ENCODE measurements at places on chromosomes 2 and 18.

DNA sequence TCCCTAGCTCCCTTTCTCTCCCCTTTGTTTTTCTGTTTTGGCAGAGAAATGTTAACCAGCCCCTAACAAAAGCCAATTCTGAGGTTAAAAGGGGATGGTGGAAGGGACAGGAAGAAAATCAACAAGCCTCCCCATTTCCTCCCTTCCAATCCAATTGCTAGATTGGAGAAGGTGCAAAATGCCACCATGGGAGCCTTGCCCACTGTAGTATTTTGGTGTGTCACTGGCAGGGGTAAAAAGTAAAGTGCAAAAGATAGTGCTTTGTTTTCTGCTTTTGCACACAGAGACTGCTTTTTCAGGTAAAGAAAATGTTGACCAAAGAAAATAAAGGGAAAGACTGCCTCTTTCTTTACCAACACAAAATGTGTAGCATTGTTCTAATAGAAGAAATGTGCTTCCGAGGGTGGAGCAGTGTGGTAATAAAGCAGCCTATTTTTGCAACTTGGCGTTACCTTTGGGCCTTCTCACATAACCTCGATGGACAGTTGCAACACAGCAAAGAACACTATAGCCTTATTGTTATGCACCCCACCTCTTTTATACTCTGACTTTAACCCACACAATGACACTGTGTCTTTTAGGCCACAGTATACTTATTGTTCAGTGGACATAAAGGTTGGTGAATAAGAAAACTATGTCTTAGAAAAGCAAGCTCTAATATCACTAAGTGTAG lies 861.8 kb downstream of the BCL11A start:
- DNase-seq: no peak

GRCh38 chr2:33511141-33511540 lies 34.7 kb downstream of the RASGRP3 start:
- DNase-seq: no peak

DNA sequence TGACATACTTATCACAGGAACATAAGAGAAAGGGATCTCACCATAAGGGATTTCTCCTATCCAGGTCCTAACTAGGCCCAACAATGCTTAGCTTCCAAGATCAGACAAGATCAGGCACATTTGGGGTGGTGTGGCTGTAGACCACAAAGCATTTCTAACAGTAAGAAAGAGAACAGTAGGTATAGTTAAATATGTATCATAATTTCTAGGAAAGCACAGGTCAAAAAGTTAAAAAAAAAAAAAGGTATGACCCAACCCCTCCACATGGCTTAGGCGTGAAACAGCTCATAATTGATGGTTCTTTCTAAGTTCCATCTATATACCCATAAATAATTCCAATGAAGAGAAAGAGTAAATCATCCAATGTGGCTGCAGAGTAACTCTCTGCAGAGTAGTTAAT lies 6.9 kb downstream of the PRKD3 start:
- no peak for DNase-seq

DNA sequence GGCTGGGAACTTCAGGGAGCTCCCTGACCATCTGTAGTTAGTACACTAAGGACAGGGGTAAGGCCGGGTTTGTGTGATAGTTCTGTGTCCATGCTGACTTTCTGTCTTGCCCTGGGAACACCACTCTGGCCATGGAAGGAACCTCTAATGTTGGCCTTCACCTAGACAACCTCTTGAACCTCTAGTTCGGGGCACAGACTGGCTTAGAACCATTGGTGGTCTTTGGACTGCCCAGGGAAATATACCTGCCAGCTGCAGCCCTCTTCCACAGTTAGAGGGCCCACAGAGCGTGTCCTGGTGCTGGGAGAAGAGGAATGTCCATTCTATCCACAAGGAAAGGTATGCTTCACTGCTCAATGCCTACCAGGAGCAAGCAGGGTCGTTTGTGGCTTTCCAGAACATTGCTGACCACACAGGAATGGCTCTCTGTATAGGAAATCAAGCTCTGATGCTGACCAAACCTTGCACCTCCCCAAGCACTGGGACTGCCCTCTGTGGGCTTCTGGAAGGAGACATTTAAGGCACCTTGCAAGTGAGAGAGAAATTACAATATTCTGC lies 318.8 kb upstream of the EPAS1 start:
- DNase-seq: no peak

DNA sequence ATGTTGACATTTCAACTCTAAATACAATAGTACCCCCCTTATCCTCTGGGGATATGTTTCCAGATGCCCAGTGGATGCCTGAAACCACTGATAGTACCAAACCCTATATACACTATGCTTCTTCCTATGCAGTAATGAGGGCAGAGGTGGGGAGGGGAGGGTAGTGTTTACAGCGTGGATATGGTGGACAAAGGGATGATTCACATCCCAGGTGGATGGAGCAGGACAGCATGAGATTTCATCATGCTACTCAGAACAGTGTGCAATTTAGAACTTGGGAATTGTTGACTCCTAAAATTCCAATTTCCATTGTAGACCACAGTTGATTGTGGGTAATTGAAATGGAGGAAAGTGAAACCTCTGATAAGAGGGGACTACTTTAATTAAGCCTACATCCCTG lies 75.4 kb downstream of the TSN start:
- DNase-seq: peak; percentile 47

- DNase-seq: no peak
Measured at GRCh38 chr2:233100192-233100998, 40.3 kb downstream of the INPP5D start.

- DNase-seq: peak; percentile 56
Measured at GRCh38 chr2:109513749-109514588, 99.8 kb downstream of the SEPTIN10 start.

GRCh38 chr2:10469955-10470608 lies 22.0 kb upstream of the ODC1 start:
- no peak for DNase-seq

GRCh38 chr2:12044857-12045256 lies 298.4 kb downstream of the LPIN1 start:
- no peak for DNase-seq

- DNase-seq: no peak
Measured at GRCh38 chr2:70793450-70793849, 3.0 kb upstream of the FIGLA start.

- DNase-seq: peak; percentile 3
Measured at GRCh38 chr2:30234180-30234971, 3.0 kb downstream of the LBH start.

GRCh38 chr2:229868794-229869193 lies 53.0 kb downstream of the TRIP12 start:
- DNase-seq: no peak

GRCh38 chr2:180219491-180219890 lies 212.4 kb upstream of the CWC22 start:
- DNase-seq: no peak

GRCh38 chr18:75290737-75291358 lies 80.3 kb downstream of the TSHZ1 start:
- DNase-seq: peak; percentile 41

DNA sequence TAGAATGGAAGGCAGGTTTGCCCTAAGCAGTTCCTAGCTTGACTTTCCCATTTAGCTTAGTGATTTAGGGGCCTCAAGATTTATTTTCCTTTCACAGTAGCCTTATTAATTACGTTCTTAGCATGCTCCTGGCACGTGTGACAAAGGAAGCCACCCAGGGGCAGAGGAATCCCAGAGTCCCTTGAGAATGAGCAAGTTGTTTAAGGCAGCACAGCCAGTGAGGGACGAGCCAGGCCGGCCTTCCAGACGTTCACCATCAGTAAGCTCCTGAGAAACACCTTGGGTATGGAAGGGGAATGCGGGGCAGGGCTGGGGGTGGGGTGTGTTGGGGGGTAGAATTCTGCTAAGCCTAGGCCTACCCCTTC lies 76.3 kb downstream of the SOWAHC start:
- no peak for DNase-seq

DNA sequence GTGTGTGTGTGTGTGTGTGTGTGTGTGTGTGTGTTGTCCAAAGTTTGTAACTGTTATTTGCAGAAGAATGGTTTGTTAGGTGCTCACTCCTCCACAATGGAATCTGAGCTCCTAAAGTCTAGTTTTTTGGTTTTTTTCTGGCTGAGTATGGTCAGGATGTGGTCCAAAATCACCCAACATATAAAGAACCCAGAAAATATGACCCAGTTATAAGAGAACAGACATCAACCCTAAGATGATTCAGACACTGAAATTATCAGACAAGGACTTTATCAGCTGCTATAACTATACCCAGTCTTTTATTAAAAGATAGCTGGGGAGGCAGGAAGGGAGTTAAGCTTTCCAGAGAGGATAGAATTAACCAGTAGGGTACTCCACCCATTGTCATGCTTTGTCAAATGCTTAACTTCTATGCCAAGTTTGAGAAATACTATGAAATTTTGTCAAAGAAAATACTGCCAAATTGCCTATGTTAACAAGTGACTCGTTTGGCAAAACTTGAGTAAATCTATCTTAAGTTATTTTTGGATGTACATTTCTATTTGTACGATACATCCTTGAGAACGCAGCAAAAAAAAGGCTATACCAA lies 57.5 kb downstream of the TANK start:
- no peak for DNase-seq

GRCh38 chr2:32375228-32375892 lies 18.5 kb downstream of the BIRC6 start:
- DNase-seq: no peak

DNA sequence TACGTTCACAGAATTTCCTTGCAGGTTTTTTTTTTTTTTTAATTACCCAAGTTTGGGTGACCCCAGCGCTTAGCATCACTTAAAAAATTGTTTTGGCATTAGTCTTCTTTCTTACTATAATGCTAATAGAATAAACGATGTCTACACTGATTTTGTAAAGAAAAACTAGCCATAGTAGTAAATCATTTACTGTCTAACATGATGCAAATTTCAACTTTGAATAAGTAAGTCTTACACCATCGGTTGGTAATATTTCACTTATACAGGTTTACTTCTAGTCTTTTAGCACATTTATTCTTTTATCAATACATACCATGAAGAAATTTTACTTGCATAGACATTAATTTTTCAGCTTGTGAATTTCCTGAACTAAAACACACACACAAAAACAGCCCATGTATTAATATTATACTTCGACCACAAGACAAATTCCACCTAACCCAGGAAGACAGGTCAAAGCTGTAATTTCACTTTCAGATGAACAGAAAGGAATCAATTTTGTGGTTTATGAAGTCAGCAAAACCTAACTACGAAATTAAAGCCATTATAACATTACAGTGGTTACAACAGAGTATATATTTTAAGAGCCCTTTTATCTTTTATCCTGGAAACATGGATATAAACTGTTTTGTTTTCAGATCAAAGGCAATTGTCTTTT lies 1.9 kb downstream of the YES1 start:
- no peak for DNase-seq

- DNase-seq: no peak
Measured at GRCh38 chr2:111143107-111143842, 22.6 kb downstream of the BCL2L11 start.

GRCh38 chr2:139805441-139805840 lies 1025.3 kb upstream of the NXPH2 start:
- no peak for DNase-seq

DNA sequence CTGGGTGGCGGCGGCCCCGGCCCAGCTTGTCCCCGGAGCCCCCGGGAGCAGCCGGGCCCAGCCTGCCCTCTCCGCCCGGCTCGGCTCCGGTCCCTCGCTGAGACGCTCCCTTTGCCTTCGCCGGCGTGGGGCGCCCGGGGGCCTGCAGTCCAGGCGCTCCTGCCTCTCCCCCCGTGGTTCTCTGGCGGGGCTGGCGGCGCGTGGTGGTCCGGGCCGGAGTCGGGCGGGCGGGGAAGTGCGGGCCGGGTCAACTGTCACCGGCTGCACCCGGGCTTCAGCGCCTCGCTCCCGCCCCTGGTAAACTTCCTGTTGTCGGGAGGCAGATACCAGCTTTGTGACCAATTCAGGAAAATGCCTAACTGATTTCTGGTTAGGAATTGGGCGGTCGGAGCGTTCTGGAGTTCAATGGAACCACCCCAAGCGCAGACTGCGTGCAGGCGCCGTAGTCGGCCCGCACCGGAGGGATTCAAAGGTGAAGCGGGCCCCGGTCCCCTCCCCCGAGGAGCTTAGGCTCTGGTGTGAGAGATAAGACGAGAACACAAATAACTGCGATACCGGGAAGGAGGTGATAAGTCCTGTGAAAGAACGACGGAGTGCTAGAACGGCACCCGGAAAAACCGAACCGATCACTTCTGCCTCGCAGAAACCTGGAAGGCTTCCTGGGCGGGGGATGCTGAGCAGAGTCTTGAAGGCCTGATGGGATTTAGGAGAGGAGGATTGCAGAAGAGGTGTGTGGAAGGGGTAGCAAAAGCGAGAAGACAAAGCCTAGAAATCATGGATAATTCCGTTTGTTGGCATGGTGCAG lies 891 bp downstream of the CAB39 start:
- peak; percentile 57 for DNase-seq

GRCh38 chr2:170425281-170425751 lies 247.4 kb downstream of the MYO3B start:
- DNase-seq: no peak

DNA sequence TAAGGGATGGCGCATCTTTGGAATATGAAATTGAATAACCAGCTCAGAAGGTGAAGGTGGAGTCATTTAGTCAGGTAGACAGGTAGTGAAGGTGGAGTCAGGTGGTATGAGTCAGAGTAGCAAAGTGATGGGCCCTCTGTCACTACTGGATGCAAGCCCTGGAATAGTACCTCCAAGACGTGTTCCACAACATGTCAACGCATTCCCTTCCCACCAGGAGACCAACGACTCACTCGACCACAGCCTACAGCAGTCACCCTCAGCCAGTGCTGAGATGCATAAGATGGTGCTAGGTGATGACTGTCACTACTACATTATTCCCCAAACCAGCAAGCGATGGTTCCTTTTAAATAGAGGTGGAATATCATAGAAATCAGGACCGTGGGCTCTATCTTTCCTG lies 6.8 kb downstream of the CPLX4 start:
- DNase-seq: no peak

DNA sequence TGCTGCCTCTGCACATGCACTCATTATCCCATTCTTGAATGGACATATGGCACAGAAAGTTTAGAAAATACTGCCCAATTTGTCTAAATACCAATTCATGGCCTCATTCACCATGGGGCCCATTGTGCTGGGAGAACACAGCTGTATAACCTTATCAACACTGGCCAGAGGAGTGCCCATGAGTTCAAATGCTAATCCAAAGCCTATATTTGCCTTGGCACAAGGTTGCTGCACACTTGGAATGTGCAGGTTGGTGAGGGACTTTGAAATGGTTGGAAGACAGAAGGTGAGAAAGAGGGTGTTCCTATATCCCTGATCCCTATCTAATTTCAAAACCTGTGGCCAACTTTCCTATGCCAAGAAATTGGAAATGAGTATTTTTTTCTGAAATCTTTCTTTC lies 693.9 kb upstream of the ID2 start:
- DNase-seq: peak; percentile 2

DNA sequence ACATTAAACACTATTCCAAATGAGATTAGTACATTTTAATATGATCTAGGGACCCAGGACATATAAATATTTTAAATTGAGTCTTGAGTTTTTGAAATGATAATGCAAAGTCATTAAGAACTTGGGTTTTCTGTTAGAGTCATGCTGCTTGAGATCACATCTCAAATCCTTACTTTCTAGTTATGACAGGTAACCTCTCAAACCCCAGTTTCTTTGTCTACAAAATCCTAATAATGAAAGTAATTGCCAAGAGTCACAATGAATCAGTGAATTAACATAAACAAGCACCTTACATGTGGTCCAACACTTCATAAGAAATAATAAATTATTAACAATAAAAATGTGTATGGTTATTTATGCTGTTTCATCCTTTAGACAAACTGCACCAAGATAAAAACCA lies 607.6 kb downstream of the LRP1B start:
- no peak for DNase-seq

Measured in DMS53 (cell line).